ENCODE measurements at places on chromosomes 12 and 14. TPM values are rescaled to one million over a fixed set of nuclear protein-coding genes. Genes with fewer than 3 reads are reported as not detected.

Gene ITGA7
- 0.04 TPM for polyA plus RNA-seq

Gene ANKRD33
- polyA plus RNA-seq = not detected

Gene NCAPD2
- polyA plus RNA-seq = 33.7 TPM

DNA sequence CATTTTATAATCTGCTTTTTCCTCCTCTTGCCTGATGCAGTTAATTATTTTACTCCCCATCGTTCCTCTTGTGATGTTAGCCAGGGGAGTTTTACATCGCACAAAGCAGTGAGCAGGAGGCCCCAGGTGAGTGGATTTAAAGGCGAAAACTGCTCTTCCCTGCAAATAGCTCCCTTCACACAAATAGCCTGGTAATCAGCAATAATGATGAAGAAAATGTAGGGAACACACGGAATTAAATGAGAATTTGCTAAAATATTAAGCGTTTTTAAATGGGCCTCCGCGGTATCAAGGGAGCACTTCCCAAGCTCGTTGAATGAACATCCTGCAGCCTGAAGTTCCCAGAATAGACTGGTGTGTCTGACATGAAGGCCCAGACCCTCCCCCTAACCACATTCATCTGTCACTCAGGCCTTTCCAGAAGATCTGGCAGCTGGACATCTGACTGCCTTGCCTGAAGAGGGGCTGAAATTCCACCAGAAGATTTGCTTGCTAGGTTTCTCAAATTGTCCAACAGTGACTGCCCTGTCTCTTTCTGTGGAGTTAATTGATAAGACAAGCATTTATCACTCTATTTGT is 127.2 kb downstream of the CCDC60 start:
- no peaks in the 10 kb centered on the region for H3K4me1 ChIP-seq
- H3K4me3 ChIP-seq = no peak overlapping the region
- no peak for DNase-seq
